ENCODE measurements at places on chromosomes 4 and X.
A peak's percentile ranks its signal among the peaks of the same experiment; 100 is the strongest.

DNA sequence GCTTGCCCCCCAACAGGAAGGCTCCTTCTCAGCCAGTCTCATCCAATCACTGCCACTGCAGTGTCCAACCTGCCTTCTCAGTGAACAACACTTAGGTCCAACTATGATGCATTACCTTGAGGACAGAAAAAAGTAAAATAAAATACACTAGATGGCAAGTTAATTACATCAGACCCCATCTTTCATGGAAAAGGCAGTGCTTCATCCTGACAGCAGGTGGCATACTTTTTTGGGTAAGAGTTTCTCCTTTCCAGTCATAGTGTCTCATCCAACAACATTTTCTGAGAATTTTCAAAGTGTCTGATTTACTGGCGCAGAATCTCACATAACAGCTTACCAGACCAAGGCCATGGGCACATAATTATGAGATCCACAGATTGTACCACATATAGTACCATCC is 1742.8 kb downstream of the PCDH7 start:
- no peak overlapping the region for H3K4me3 ChIP-seq
- no peaks in the 10 kb centered on the region for H3K36me3 ChIP-seq
- no peak for DNase-seq
- no peaks in the 10 kb centered on the region for H3K4me1 ChIP-seq
- no peaks in the 10 kb centered on the region for H3K27me3 ChIP-seq
- no peak overlapping the region for H3K27ac ChIP-seq

DNA sequence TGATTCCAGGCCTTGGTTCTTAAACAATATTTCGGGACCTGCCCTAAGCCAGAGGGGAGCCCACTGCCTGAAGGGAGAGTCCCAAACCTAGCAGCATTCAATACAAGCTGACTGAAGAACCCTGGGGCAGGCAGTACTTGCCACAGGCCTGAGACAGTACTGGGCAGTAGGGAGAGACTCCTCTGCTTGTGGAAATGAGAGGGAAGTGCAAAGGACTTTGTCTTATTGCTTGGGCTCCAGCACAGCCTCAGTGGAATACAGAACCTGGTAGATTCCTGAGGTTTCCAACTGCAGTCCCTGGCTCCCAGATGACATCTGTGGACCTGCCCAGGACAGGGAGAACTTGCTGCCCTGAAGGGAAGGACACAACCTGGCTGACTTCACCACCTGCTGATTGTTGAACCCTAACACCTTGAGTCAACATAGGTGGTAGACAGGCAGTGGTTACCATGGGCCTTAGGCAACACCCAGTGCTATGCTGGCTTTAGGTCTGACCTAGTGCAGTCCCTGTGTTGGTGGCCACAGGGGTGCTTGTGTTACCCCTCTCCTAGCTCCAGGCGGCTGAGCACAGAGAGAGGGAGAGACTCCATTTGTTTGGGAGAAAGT is 20.3 kb upstream of the ABCG2 start:
- H3K4me3 ChIP-seq = no peak overlapping the region
- H3K27me3 ChIP-seq = peaks cover 6% of the 10 kb centered on the region
- no peak overlapping the region for H3K27ac ChIP-seq
- no peaks in the 10 kb centered on the region for H3K36me3 ChIP-seq
- no peak for DNase-seq
- peaks cover 3% of the 10 kb centered on the region for H3K4me1 ChIP-seq

DNA sequence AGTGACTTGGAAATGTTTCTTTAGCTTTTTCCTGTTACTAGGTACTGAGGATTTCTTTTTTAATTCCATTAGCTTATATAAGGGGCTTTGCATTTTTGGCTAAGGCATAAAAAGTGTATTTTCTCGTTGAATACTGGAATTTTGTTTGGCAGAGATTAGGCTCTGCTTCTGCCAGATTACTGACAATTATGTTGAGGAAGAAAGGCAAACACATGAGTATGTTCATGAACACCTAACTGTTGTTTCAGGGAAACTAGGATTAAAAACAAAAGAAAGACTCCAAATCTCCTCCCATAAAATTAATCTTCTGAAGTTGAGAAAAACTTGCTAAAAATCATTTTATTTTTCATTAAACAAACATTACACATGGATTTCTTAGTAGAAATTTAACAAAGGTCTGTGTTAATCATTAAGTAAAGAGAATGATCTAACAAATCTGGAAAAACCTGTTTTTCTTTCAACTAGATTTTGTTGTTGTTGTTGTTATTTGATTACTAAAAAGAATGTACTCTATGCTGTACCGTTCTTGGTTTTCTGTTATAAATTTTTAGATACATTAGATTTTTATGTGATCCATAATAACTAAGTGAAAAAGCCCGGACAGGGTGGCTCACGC is 43.3 kb upstream of the STAG2 start:
- H3K36me3 ChIP-seq = no peaks in the 10 kb centered on the region

- no peaks in the 10 kb centered on the region for H3K4me1 ChIP-seq
- H3K27ac ChIP-seq = no peak overlapping the region
- no peaks in the 10 kb centered on the region for H3K36me3 ChIP-seq
- no peak for DNase-seq
Measured at GRCh38 chr4:126630230-126630629, 1002.5 kb upstream of the INTU start.

DNA sequence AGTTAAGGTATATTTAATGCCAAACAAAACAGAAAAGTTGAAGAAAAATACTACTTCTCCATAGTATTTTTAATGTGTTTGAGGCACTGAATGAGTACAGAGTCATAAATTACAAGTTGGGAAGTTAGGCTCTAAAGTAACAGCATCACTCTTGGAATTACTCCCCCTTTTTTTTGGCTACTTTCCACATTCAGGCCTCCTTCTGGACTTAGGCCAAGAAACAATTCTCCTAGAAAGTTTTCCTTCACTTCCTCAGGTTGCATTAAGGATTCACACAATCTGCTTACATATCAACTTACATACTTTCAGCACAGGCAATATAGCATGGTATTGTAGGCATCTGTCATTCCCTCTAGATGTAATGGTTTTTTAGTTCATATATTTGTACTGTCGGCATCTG is 52.1 kb downstream of the TMEM165 start:
- H3K4me1 ChIP-seq = peaks cover 7% of the 10 kb centered on the region
- no peak for DNase-seq
- no peak overlapping the region for H3K27ac ChIP-seq
- H3K36me3 ChIP-seq = peaks cover 11% of the 10 kb centered on the region
- no peak overlapping the region for H3K4me3 ChIP-seq

DNA sequence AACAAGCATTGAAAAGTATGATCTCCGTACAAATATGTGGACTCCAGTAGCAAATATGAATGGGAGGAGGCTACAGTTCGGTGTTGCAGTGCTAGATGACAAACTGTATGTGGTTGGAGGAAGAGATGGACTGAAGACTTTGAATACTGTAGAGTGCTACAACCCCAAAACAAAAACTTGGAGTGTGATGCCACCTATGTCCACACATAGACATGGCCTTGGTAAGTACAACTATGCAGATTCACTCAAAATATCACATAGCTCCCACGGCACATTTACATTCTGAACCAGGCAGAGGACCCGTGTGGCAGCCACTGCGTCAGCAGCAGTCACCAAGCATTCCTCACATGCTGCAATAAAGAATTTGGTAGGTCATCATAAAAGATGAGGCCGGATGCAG is 41.3 kb downstream of the KLHL5 start:
- peaks cover 15% of the 10 kb centered on the region for H3K36me3 ChIP-seq
- H3K4me3 ChIP-seq = no peak overlapping the region
- no peak for DNase-seq
- H3K27ac ChIP-seq = no peak overlapping the region
- H3K27me3 ChIP-seq = no peaks in the 10 kb centered on the region

- no peak for DNase-seq
- no peak overlapping the region for H3K27ac ChIP-seq
- no peak overlapping the region for H3K4me3 ChIP-seq
- H3K36me3 ChIP-seq = no peaks in the 10 kb centered on the region
- H3K27me3 ChIP-seq = no peaks in the 10 kb centered on the region
Measured at GRCh38 chrX:23505531-23506303, 161.6 kb upstream of the PRDX4 start.

GRCh38 chrX:10173331-10173900 is 16.6 kb downstream of the CLCN4 start:
- H3K36me3 ChIP-seq = no peaks in the 10 kb centered on the region
- no peak overlapping the region for H3K27ac ChIP-seq
- H3K27me3 ChIP-seq = peaks cover 4% of the 10 kb centered on the region
- peaks cover 2% of the 10 kb centered on the region for H3K4me1 ChIP-seq
- no peak overlapping the region for H3K4me3 ChIP-seq

GRCh38 chr4:4591071-4591470 is 49.2 kb upstream of the STX18 start:
- no peak for DNase-seq
- no peak overlapping the region for H3K4me3 ChIP-seq
- no peaks in the 10 kb centered on the region for H3K4me1 ChIP-seq
- H3K27me3 ChIP-seq = no peaks in the 10 kb centered on the region
- no peak overlapping the region for H3K27ac ChIP-seq
- peaks cover 45% of the 10 kb centered on the region for H3K36me3 ChIP-seq

GRCh38 chr4:39043861-39044363 is 11.7 kb upstream of the TMEM156 start:
- no peaks in the 10 kb centered on the region for H3K27me3 ChIP-seq
- peaks cover 4% of the 10 kb centered on the region for H3K36me3 ChIP-seq
- H3K4me3 ChIP-seq = peak overlapping the region; percentile 83
- peak overlapping the region; percentile 74 for H3K27ac ChIP-seq

GRCh38 chr4:13994016-13994415 is 366.5 kb upstream of the BOD1L1 start:
- no peaks in the 10 kb centered on the region for H3K27me3 ChIP-seq
- H3K36me3 ChIP-seq = no peaks in the 10 kb centered on the region
- no peaks in the 10 kb centered on the region for H3K4me1 ChIP-seq

- no peaks in the 10 kb centered on the region for H3K27me3 ChIP-seq
- no peak for DNase-seq
- peaks cover 22% of the 10 kb centered on the region for H3K36me3 ChIP-seq
- H3K27ac ChIP-seq = no peak overlapping the region
Measured at GRCh38 chrX:2487366-2487765, 13.4 kb downstream of the DHRSX start.

DNA sequence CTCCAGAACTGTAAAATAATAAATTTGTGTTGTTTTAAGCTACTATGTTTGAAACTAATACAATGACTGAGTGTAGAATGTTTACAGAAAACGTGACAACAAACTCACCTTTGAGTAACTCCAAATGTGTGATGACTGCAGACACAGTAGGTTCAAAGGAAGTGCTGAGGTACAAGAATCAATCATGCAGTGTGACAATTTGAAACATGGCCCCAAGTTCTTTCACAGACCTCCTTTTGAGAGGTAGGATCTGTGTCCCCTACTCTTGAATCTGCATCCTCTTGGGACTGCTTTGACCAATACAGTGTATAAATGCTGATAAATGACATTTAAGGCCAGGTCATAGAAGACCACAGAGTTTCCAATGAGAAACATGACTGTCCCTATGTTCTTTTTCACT is 667.7 kb upstream of the DIPK2B start:
- no peak overlapping the region for H3K27ac ChIP-seq
- H3K4me1 ChIP-seq = peaks cover 14% of the 10 kb centered on the region
- DNase-seq = no peak
- no peaks in the 10 kb centered on the region for H3K36me3 ChIP-seq
- no peaks in the 10 kb centered on the region for H3K27me3 ChIP-seq

DNA sequence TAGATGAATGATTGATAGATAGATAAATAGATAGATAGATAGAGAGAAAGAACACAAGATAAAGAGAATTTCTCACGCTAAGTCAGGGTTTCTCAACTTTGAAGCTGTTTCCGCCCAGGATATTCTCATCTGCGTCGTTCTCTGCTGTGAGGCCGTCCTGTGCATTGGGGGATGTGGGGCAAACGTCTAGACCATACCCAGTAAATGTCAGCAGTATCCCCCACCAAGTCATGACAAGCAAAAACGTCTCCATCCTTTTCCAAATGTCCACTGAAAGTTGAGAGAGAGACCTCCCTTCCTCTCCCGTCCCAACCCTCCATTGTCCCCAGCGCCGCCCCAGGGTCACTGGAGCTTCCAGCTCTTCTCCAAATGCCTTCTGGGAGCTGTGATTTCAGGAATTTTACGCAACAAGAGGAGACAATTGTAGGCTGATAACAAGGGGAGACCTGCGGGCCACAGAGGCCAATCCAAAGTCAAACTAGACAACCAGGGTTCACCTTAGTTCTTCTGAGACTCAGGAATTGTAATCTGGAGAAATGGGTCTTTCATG is 8.9 kb upstream of the CRLF2 start:
- peaks cover 5% of the 10 kb centered on the region for H3K36me3 ChIP-seq
- no peak for DNase-seq
- no peaks in the 10 kb centered on the region for H3K27me3 ChIP-seq
- no peak overlapping the region for H3K27ac ChIP-seq
- peaks cover 2% of the 10 kb centered on the region for H3K4me1 ChIP-seq

GRCh38 chr4:179110356-179110755 is 1668.1 kb upstream of the AGA start:
- H3K27me3 ChIP-seq = no peaks in the 10 kb centered on the region
- no peaks in the 10 kb centered on the region for H3K4me1 ChIP-seq
- no peaks in the 10 kb centered on the region for H3K36me3 ChIP-seq
- DNase-seq = no peak
- H3K4me3 ChIP-seq = no peak overlapping the region
- H3K27ac ChIP-seq = no peak overlapping the region

DNA sequence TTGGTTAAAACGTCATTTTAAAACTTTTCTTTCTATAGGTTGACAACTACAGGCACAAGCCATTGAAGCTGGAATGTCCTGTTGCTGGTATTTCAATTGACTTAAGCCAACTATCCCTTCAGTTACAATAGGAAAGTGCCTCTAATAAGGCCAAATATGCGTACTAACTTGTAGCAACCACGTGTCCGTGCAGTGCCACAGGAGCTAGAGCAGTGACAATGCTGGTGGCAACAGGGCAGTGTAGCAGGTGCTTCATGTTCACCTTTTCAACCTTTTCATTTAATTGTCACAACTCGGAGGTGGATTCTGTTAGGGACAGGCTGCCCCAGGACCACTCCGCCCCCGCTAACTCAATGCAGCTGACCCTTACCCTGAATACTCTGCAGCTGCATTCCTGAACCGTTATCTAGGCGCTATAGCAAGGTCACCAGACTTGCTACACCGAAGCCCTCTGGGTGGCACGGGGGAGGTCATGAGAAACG is 37.7 kb downstream of the ERVMER34-1 start:
- peaks cover 45% of the 10 kb centered on the region for H3K36me3 ChIP-seq
- H3K27ac ChIP-seq = peak overlapping the region; percentile 99
- H3K4me1 ChIP-seq = peaks cover 41% of the 10 kb centered on the region
- no peaks in the 10 kb centered on the region for H3K27me3 ChIP-seq
- H3K4me3 ChIP-seq = peak overlapping the region; percentile 96

GRCh38 chr4:72567821-72568675 is 973 bp downstream of the ADAMTS3 start:
- peak overlapping the region; percentile 47 for H3K4me3 ChIP-seq
- no peak overlapping the region for H3K27ac ChIP-seq
- peak; percentile 18 for DNase-seq
- H3K36me3 ChIP-seq = peaks cover 2% of the 10 kb centered on the region
- peaks cover 15% of the 10 kb centered on the region for H3K4me1 ChIP-seq
- peaks cover 74% of the 10 kb centered on the region for H3K27me3 ChIP-seq

GRCh38 chr4:33060674-33061542 is 2340.7 kb downstream of the PCDH7 start:
- H3K4me3 ChIP-seq = no peak overlapping the region
- H3K4me1 ChIP-seq = no peaks in the 10 kb centered on the region
- H3K36me3 ChIP-seq = no peaks in the 10 kb centered on the region
- H3K27ac ChIP-seq = no peak overlapping the region

Data from activated naive CD8-positive, alpha-beta T cell treated with anti-CD3 and anti-CD28 coated beads for 36 hours (primary cell).